SW 1271 (cell line): ENCODE measurements at places on chromosomes 6 and 20.

GRCh38 chr6:81766482-81767069 is 14.1 kb upstream of the TENT5A start:
- no peak for DNase-seq

GRCh38 chr6:135505222-135505621 is 7.7 kb upstream of the AHI1 start:
- no peak for DNase-seq

DNA sequence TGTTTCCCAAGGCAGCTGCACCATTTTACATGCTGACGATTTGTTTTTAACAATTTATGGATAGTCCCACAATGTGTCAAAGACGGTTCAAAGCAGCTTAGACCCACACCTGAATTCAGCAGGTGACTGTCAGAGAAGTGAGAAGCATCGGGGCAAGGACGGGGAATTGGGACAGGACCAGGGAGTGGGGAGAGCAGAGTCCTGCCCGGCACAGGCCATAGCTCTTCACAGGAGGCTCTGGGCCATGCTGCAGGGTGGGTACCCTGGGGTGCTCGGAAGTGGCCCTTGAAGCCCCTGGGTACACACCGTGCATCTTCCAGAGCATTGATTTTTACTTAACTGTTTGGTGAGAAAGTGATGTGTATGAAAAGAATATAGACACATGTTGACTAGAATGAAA is 33.2 kb upstream of the PHACTR3 start:
- no peak for DNase-seq

DNA sequence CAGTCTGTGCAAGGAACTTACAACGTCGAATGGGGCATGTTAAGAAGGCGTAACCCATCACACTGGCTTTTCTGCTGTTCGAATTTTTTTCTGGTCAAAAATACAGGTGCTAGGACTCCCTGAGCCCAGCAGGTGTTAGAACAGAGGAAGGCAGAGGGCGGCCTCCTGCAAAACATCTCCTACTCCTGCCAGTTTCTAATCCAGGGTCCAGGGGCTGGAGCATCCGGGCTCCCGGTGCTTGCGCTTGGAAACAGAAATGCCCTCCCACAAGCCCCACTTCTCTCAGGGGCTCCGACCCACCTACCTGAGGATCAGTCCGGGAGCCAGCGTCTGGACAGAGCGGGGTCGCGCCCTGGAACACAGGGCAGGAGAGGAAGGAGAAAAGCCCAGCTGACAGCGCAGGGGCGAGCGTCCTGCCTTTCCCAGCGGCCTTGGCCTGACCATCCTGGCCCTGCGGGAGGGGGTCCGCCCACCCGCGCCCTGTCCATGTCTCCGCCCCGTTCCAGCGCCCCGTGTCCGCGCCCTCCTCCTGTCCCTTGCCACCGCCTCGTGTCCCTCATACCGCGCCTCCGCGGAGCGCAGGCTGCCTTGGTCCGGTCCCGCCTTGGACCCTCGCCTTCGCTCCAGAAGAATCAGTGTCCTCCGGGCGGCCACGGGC is 14.8 kb upstream of the LPA start:
- DNase-seq: no peak

- DNase-seq: no peak
These were observed 33.4 kb upstream of the EYA4 start for GRCh38 chr6:133207754-133208153.

DNA sequence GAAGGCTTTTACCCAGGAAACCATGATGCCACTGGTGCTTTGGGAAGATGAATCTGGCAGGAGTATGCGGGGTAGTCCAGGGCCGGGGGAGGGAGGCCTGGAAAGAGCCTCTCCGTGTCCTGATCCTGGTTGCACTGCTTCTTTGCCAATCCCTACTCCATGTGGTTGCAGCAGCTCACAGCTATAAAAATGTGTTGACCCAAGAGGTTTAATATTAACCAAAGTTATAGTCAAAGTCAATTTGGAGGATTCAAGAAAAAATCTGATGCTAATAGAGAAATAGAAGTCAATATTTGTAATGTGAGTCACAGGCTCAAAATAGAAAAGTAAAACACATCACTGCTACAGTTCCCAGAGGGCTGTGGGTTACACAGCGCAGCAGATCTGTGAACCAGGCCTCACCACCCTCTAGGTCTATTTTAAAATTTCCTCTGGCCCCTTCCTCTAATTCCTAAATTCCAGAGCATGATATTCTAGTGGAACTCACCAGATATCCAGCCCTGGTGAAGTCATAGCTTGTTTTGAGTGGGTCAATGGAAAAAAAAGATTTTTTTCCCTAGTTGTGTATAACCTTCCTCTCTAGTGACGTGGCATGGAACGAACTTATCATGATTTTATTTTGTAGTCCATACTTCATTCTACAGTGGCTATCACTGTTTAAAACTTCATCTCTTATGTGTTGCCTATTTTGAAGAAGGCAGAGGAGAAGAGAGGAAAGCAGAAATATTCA is 63.2 kb upstream of the BMP2 start:
- DNase-seq: no peak

- DNase-seq: no peak
These were observed 57.2 kb downstream of the GFRA4 start for GRCh38 chr20:3606021-3606420.

GRCh38 chr20:24418731-24419130 is 50.7 kb upstream of the SYNDIG1 start:
- DNase-seq: no peak

DNA sequence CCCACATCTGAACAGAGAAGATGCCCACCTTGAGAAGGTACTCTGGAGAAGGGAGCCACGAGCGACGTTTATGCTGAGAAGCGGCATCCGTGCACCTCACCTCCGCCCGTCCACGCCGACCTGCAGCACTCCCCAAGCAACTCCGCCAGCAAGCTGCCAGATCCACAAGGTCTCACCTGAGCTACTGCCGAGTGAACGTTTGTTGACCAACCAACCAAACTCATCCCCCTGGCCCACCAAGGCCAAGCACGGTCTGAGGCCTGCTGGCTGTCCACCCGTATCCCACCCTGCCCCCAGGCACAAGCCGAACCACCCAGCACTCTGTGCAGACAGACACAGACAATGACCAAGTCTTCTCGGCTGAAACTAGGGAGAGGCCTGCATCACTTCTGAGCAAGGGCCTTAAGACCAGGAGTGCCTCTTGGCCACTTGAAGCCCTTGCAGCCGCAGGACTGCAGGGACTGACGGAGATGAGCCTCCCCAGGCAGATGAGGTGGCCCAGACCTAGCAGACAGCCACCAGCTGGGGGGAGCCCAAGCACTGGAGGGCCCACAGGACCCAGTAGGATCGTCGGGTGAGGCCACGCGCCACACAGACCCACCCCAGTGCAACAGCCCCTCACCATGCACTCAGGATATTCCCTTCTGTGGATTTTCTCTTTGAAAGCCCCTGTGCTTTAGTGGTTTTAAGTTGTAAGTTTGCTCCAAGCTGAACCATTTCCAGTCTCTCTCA is 12.1 kb downstream of the TAF4 start:
- no peak for DNase-seq

GRCh38 chr6:7526755-7527154 is 14.7 kb upstream of the DSP start:
- DNase-seq: no peak

DNA sequence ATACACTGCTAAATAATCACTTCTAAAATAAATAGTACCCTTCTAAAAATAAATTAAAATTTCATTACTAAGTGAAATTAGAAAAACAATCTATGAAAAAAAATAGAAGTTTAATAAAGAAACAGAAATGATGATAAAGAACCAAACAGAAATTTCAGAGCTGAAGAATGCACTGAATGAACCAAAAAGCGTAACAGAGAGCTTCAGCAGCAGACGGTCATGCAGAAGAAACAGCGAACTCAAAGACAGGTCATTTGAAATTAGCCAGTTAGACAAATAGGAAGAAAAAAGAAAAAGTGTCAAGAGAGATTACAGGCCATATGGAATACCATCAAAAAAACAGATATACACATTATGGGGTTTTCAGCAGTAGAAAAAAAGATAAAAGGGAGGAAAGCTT is 706.7 kb downstream of the TBC1D32 start:
- no peak for DNase-seq

DNA sequence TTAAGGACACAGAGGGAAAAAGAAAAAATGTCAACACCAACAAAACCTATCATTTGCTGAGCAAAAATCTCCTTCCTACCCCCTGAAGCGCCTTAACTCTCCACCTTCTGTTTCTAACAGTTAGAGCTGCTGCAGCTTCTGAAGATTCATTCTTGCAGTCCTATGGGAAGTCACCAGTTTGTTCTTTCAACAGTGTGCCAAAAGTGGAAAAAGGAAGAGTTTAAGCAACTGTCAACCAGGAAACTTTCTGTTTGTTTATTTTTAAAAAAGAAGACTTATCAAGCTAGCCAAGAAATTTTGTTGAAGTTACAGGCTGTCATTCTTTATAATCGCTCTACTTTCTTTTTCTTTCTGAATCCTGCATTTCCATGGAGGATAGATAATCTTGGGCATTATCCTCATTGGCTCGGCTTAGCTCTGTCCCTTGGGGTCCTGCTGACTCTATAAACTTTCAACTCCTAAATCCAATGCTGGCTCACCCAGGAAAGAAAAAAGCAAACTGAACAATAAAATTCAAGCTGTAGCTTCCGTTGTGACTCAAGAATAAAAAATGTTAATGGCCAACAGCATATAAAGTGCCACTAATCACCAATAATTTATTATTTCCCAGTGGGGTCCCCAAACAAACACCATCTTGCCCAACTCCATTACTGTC is 172.8 kb upstream of the CITED2 start:
- DNase-seq: no peak

GRCh38 chr6:20197251-20197650 is 15.0 kb downstream of the MBOAT1 start:
- DNase-seq: no peak

DNA sequence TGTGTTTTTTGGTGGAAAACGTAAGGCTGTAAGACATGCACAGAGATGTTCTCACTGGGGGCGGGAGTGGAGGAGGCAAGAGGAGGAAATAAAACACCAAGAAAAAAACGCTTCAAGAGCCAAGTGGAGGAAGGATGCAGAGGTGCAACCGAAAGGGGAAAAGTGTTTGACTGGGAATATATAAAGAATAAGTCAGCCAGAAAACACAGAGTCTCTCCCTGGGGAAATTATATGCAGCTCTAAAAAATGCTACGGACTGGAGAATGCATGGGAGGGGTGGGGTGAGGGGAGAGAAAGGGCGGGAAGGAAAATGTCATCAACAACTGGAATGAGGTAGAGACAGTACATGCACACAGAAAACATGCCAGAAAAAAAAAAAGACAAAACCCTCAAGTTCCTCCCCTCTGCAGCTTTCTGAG is 133.5 kb downstream of the SCML4 start:
- no peak for DNase-seq

DNA sequence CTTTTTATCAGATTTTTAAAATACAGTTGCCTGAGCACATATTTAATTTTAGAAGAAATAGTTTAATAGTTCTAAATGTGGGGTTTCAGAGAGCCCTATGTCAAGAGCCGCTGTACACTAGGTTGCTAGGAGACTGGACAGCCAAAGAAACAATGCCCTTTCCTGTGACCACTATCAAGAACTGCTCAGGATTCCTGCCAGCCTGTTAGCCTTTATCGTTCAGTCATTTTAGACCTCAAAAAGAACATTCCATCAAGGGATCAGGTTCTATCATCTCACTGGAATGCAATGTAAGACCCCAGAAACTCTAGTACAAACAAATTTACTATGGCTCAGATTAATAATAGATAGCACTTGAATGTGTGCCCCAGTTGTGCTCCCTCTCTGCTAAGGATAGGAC is 181.2 kb upstream of the CCN2 start:
- no peak for DNase-seq

- no peak for DNase-seq
These were observed 1357.3 kb upstream of the CITED2 start for GRCh38 chr6:140731741-140732140.

- DNase-seq: no peak
These were observed 25.8 kb upstream of the CCN6 start for GRCh38 chr6:112027942-112028674.

- DNase-seq: no peak
These were observed 399.2 kb downstream of the EPM2A start for GRCh38 chr6:145336119-145336518.

DNA sequence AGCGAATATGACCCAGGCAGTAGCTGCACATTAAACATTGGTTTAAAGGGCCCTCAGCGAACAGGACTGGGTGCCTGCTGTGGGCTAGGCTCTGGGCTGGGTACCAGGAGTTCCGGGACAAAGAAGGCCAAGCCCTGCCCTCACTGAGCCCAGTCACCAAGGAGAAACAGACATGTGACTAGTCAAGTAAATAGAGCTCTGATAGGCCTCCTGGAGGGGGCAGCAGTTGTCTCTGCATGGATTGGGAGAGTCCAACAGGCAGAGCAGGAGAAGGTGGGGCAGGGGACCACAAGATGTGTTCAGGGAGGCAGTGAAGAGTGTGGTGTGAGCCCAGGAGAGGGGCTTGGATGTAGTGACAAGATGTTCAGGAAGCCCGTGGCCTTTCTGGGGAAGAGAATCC is 3.1 kb downstream of the HM13 start:
- DNase-seq: no peak

- no peak for DNase-seq
These were observed 12.7 kb downstream of the CD24 start for GRCh38 chr6:106961801-106962200.

- no peak for DNase-seq
These were observed 14.7 kb upstream of the CHD6 start for GRCh38 chr20:41632896-41633295.

DNA sequence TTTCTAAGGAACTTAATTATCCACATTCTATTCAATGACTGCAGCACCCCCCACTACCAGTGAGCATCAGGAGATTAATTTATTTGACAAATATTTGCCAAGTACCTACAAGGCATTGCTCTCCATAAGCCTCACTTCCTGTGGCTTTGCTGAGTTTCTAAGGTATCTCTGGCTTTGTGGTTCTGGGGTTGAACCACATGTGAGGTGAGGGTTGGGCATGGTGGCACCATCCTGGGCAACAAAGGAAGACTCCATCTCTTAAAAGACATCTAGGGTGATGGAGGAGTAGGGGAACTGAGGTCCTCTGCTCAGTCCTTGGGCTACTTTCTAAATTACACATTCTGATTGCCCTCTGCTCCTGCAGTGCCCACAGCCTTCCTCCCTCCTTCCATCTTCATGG is 25.5 kb upstream of the WFDC2 start:
- no peak for DNase-seq

DNA sequence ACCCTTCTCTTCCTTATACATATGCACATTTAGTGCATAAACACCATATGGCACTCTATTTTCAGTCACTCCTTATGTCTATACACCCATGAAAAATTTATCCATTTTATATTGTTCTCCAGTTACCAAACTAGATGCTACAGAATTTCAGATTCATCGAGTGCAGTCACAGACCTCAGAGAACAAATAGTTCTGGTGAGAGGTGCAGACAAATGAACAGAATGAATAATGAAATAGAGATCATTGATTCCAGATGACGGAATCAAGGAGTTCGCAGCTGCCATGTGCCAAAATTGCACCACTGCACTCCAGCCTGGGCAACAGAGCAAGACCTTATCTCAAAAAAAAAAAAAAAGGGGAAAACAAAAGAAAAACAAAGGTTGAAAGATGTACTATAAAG is 214.8 kb upstream of the CEP162 start:
- DNase-seq: no peak

GRCh38 chr6:168404560-168404959 is 36.4 kb upstream of the SMOC2 start:
- DNase-seq: no peak

GRCh38 chr6:151349651-151350270 is 41.6 kb downstream of the ZBTB2 start:
- DNase-seq: peak; percentile 87

- no peak for DNase-seq
These were observed 147.5 kb upstream of the AFDN start for GRCh38 chr6:167679122-167679736.
